ENCODE measurements at places on chromosomes 3 and 15. TPM values are rescaled to one million over a fixed set of nuclear protein-coding genes. Genes with fewer than 3 reads are reported as not detected.

DNA sequence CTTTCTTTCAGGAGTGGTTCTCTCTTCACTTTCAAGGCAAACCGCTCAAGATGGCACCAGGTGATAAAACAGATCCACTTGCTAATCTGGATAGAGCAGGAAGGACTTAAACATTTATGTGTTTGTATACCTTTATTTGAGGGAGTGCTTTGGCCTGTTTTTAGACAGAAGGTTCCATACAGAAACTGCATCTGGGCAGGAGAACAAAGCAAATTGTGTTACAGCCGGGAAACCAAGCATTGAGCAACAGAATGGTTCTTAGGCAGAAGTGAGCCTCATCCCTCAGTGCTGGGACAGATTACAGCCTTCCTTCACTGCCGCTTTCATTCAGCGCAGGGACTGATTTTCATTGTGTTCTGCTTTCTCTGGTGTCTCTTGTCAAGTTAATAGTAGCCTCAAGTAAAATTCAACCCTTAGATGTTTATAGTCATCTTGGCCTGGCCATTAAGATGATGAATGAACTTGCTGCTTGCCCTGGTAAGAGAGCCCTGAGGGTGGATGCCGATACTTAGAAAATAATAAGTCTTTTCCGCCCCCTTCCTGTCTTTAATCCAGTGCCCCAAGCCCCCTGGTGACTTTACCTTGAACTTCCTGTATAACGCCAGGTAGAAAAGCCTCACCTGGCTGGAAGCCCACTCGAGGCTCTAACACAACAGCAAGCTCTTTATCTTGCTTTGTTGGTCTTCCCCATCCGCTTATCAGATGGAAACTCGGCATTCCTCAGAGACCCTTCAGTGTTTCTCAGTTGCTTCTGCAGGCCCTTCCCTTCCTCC, 168.0 kb upstream of the CTDSPL start:
- peak; percentile 12 for DNase-seq

DNA sequence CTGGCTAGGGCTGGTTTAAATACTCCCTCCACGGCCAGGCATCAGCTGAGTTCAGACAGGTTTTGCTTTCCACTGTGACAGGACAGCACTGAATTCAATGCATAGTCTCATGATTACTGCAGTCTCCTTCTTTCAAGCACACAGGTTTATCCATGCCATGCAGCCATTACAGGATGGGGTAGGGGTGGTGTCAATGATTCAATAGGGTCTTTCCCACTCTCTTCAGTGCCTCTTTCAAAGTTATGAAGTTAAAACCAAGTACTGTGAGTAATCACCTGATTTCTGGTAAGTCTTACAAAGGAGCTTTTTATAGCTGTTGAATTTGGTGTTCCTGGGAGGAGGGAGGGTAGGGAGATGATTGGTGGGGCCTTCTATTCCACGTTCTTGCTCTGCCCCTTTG, 47.2 kb downstream of the TMEM212 start:
- DNase-seq, result no peak

DNA sequence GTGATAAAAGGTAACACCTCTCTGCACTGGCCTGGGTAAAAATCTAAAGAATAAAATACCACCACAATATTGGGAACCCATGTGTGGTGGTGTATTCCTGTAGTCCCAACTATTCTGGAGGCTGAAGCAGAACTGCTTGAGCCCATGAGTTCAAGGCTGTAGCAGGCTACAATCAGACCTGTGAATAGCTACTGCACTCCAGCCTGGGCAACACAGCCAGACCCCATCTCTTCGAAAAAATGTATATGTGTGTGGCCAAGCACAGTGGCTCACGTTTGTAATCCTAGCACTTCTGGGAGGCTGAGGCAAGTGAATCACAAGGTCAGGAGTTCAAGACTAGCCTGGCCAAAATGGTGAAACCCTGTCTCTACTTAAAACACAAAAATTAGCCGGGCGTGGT, 1.8 kb upstream of the RPL14 start:
- no peak for DNase-seq

- no peak for DNase-seq
Measured at GRCh38 chr15:79094611-79095021, 4.0 kb upstream of the RASGRF1 start.

DNA sequence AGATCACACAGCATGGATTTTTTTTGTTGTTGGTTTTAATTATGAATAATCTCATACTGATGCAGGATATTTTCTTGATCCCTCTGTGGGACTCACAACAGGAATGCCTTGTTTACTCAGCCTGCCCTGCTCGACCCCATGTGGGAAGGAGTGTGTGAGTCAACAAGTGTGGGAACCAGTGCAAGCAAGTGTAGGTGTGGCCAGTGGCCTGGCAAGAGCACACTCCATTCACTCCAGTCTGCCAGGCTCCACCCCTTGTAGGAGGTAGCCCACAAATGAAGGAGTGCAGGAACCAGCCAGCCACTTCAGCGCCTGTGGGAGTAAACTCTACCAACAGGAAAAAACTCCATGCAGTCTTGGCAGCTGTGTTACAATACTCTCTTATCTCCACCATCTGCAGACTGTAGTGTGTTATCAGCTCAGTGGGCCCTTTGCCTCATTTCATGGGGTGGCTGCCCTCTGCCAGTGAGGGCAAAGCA, 393.6 kb downstream of the OTOL1 start:
- peak; percentile 93 for DNase-seq

Gene LIPH
- under 0.01 TPM for total RNA-seq

Gene TRMT10C
- 38.4 TPM for total RNA-seq

Gene MLF1
- total RNA-seq, result 6.1 TPM

Gene PRR23B
- not detected for total RNA-seq

Gene VEPH1
- total RNA-seq, result 10.3 TPM

Data from fibroblast of villous mesenchyme (primary cell).